Lung microvascular endothelial cell (primary cell): ENCODE measurements at places on chromosomes 7 and 10. TPM values are rescaled to one million over a fixed set of nuclear protein-coding genes. Genes with fewer than 3 reads are reported as not detected.
A peak's percentile ranks its signal among the peaks of the same experiment; 100 is the strongest.

DNA sequence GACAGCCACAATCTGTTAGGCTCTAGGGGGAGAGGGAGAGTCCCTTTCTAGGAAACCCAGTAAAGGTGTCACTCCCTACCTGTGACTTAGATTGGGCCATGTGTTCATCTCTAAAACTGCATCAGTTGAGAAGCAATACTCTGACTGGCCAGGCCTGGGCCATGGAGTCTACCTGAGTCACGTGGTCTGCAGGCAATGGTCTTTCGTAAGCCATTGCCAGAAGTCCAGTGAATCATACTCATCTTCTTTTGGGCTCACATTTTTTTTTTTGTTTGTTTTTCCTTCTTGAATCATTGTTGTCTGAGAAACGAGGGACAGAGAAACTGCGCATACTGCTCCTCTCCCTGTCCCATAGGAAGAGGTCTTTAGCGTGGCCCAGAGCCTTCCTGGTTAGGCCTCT, 215.6 kb downstream of the CCSER2 start:
- DNase-seq: no peak

GRCh38 chr7:39624442-39624807, 1.1 kb downstream of the RALA start:
- DNase-seq: peak; percentile 59

EIF5AL1 gene
- 0.20 and 0.22 TPM in 2 replicates for total RNA-seq

DNA sequence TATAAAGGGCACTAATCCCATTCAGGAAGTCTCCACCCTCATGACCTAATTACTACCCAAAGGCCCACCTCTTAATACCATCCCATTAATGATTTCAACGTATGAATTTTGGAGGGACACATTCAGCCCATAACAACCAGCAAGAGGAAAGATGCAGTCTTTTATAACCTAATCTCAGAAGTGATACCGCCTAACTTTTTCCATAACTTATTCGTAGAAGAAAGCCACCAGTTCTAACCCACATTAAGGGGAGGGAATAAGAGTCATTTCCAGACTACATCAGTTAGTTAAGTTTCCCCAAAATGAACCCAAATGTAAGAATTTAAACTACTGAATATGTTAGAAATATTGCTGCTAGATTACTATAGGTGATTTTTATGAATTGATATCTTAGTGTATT, 32.1 kb upstream of the LHFPL3 start:
- no peak for DNase-seq

GRCh38 chr7:36232555-36232954, 79.5 kb downstream of the EEPD1 start:
- DNase-seq: no peak

DNA sequence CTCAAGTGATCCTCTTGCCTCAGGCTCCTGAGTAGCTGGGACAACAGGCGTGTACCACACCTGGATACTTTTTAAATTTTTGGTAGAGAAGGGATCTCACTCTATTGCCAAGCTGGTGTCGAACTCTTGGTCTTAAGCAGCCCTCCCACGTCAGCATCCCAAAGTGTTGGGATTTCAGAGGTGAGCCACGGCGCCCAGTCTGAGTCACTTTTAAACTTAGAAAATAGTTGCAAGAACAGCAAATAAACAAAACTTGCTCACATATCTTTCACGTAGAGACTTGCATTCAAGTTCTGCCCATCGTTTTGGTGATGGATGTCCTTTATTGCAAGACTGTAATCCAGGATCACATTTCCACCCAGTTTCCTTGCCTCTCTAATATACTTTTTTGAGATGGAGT, 16.6 kb downstream of the GTF2I start:
- no peak for DNase-seq

DNMBP gene
- total RNA-seq: 20.5 and 31.7 TPM in 2 replicates

GRCh38 chr7:37942934-37943610, 22.6 kb downstream of the EPDR1 start:
- DNase-seq: peak; percentile 31

- DNase-seq: no peak
Observed at GRCh38 chr7:120831260-120831659, 26.7 kb downstream of the TSPAN12 start.

PRKG1 gene
- total RNA-seq: 0.87 and 3.6 TPM in 2 replicates

DNA sequence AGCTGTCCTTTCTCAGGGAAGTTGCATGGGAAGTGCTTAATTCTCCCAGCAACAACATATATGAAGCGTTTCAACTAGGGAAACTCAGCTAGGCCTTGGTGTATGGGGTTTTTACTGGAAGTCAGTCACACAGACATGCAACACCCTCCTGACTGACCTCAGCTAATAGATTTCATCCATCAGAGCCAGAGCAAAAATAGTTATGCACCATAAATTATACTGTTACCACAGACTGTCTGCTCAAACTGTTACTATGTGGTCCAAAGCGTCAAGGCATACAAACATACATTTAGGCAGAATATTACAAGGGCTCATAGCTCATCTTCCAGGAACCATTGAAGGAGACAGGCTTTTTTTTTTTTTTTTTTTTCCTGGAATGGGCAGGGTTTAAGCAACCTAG, 417.9 kb downstream of the ANKRD7 start:
- DNase-seq: no peak

GRCh38 chr10:100654782-100655325, 90.5 kb upstream of the PAX2 start:
- no peak for DNase-seq

- DNase-seq: no peak
Observed at GRCh38 chr7:33880787-33881186, 24.6 kb upstream of the BMPER start.

ABCB4 gene
- total RNA-seq: not detected in 2 replicates

DNA sequence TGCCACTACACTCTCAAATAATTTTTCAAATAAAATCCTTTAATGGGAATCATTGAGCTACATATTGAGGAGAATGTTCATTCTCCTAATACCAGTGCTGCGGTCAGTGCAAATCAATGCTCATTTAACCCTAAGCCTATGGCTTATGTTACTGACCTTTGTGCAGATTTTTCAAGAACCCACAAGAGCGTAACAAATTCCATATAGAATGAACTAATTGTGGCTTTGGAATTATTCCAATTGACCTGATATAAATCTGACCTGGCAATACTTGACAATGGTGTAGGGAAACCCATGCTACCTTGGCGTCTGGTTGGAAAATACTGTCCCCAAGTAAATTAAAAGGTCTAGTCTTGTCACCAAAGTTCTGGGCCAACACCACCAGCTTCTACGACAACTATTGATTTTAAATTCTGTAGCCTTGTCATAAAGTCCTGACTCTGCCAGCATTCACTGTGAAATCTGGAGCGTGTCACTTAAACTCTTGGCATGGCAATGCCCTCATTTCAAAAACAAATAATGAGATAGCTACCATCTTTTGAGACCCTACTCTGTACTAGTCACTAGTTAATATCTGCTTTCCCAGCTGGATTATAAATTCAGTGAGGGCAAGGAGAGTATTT, 320.9 kb downstream of the AHR start:
- no peak for DNase-seq

GRCh38 chr10:36771725-36772124, 353.7 kb upstream of the ANKRD30A start:
- peak; percentile 12 for DNase-seq

TIMM23B gene
- 8.3 and 11.7 TPM in 2 replicates for total RNA-seq

SLC26A5 gene
- 0.22 and 1.4 TPM in 2 replicates for total RNA-seq

DNA sequence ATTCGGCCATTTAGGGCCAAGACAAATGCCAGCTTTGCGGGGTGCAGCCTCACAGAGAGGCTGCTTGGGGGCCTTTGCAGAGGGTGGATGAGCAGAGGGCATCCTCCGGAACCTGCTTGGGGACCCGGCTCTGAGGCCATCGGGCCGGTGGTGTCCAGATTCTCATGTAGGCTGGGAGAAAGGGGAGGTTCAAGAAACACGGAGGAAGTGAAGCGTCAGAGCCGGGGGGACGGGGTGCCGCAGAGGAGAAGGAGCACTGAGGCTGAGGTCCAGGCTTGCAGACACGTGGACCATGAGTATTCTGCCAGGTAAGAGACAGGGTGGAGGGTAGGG, 150.7 kb upstream of the SHH start:
- no peak for DNase-seq

GRCh38 chr7:3218411-3219225, 82.4 kb upstream of the SDK1 start:
- no peak for DNase-seq

DNA sequence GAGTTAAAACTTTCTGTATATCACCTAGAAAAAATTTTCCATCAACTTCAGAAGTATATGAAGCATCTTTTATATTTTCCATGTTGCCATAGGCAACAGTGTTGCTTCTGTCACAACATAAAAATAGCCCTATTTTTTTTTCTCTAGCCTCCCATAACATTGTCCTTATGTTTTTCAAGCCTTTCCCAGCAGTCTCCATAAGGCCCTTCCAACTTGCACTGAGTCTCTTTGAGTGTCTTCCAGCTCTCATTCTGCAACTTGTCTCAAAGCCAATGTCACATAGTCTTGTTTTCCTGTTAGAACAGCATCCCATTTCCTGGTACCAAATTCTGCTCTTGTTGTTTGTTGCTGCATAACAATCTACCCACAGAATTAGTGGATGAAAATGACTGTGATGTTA, 1055.5 kb upstream of the GHITM start:
- DNase-seq: no peak

CALML3 gene
- total RNA-seq: not detected in 2 replicates

ANKRD30A gene
- not detected in 2 replicates for total RNA-seq

GRCh38 chr7:26200038-26200443, 505 bp downstream of the HNRNPA2B1 start:
- peak; percentile 58 for DNase-seq

GRCh38 chr10:71424496-71425194, 27.9 kb downstream of the CDH23 start:
- no peak for DNase-seq

- no peak for DNase-seq
Observed at GRCh38 chr7:100720279-100720670, at the start of gene EPO. EPO (plus strand) TSS chr7:100720468; CDS start chr7:100720981, 513 bp downstream.

AKR1C4 gene
- total RNA-seq: not detected in 2 replicates

- no peak for DNase-seq
Observed at GRCh38 chr7:147276783-147277370, 1160.3 kb downstream of the CNTNAP2 start.

ATOH7 gene
- not detected in 2 replicates for total RNA-seq

- DNase-seq: no peak
Observed at GRCh38 chr10:104641937-104642657, 1.0 kb downstream of the SORCS3 start.

GRCh38 chr7:27423821-27424220, 181.2 kb downstream of the EVX1 start:
- DNase-seq: no peak

NOS3 gene
- total RNA-seq: 25.0 and 30.5 TPM in 2 replicates

AZGP1 gene
- not detected in 2 replicates for total RNA-seq

ASB4 gene
- not detected in 2 replicates for total RNA-seq

- DNase-seq: peak; percentile 65
Observed at GRCh38 chr7:122885583-122886356, 490 bp downstream of the CADPS2 start.

DNA sequence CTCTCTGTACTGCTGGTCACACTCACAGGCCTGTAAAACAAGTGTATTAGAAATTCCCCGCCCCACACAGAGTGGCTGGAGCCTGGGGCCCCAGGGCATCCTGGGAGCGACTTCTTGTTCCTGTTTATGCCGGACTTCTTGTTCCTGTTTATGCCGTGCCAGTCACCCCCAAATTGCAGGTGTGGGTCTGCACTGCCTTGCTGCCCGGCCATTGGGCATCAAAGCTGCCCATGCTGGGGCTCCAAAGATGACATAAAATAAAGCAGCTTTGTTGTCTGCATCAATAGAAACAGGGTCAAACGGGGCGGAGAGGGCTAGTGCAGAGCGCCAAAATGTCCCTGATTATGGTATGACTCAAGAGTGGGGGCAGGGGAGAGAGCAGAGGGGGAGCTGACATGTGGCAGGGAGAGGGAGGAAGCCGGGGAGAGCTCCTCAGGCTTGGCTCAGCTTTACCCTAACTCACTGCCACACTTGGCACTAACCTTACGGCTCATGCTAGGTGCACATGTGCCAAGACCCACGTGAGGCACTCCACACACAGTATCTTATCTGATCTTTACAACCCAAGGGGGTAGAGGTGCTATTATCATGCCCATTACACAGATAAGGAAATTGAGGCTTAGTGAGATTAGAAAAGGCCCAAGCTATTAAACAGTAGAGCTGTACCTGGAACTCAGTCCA, 98.4 kb downstream of the PIP4K2A start:
- peak; percentile 68 for DNase-seq

- peak; percentile 56 for DNase-seq
Observed at GRCh38 chr7:130369110-130369711, 11.1 kb upstream of the CPA1 start.
